HepG2 (cell line): ENCODE measurements at places on chromosomes 6 and 20. TPM values are rescaled to one million over a fixed set of nuclear protein-coding genes. Genes with fewer than 3 reads are reported as not detected.

Gene HM13
- total RNA-seq, result 68.4 and 118 TPM in 2 replicates

Gene TRIM31
- total RNA-seq, result 0.51 TPM in 1 of 2 replicates, not detected in the other

Gene PRND
- not detected in 2 replicates for total RNA-seq

Gene BHLHE23
- not detected in 2 replicates for total RNA-seq

Gene GJA1
- not detected in 2 replicates for total RNA-seq

Gene CALHM4
- not detected in 2 replicates for total RNA-seq
